ENCODE measurements at places on chromosomes 11 and 22.

DNA sequence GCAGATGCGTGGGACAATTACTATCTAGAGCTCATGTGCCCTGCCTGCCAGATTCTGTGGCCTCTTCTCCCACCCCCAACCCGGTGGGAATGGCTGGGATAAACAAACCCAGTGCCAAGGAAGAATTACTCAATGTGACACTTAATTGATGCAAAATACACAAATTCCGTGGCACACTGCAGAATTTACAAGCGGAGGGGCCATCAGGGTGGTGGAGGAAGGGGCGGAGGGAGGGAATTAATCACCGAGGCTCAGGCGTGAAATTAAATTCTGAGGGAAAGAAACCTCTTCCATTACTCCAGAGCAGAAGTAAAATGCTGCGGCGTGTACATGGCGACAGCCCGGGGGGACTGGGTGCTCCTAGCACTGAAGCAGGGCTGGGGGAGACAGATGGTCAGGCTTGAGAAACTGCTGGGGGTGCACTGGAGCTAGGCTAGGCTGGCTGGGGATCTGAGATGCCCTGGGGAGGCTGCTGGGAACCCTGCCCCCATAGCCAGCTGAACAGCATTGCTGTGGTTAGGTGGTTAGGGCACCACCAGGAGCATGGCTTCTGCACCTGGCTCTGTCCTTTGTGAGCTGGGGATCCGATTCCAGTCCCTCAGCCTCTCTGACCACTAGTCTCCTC is 200.6 kb downstream of the CEP164 start:
- DNase-seq: no peak

DNA sequence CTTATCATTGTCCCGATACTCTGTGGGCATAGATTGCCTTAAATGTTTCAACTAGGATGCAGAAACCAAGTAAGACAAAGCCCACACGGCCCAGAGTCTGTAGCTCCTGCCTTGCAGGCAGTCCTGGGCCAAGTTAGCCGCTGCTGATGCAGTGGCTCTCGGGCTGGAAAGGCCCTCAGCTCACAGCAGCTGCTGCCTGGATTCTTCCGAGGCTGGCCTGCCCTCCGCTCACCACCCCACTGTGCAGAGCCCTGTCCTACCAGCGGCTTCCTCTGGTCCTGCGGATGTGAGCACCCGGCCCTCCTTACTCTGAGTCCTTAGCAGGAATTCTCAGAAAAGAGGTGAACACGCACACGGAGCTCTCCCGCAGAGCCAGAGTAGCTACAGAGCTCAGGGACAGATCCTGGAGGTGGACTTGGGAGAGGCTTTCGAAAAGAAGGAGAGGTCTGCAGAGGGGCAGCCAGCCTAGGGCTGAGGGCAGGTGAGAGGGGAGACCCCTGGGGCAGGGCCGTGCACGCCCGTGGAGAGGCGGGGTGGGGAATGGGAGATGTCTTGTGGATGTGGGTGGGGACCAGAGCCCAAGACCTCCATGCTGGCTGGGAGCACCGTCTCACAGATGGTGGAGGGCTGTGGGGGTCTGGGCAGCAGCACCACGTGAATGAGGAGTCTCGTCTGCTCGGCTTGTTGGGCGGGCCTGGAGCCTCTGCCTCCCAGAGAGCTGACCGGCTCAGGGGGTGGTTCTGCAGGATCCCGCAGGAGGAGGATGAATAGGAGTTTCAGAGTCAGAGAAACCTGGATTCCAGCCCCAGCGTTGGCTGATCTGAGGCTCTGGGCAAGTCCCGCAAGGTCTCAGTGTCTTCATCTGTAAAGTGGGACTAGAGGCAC is 117.4 kb upstream of the B3GAT1 start:
- no peak for DNase-seq

GRCh38 chr22:19871023-19871844 is 16.6 kb upstream of the GNB1L start:
- no peak for DNase-seq

GRCh38 chr11:28108958-28109357 is 770 bp downstream of the METTL15 start:
- DNase-seq: no peak

- no peak for DNase-seq
Measured at GRCh38 chr22:30841273-30841672, 127.3 kb downstream of the MORC2 start.

DNA sequence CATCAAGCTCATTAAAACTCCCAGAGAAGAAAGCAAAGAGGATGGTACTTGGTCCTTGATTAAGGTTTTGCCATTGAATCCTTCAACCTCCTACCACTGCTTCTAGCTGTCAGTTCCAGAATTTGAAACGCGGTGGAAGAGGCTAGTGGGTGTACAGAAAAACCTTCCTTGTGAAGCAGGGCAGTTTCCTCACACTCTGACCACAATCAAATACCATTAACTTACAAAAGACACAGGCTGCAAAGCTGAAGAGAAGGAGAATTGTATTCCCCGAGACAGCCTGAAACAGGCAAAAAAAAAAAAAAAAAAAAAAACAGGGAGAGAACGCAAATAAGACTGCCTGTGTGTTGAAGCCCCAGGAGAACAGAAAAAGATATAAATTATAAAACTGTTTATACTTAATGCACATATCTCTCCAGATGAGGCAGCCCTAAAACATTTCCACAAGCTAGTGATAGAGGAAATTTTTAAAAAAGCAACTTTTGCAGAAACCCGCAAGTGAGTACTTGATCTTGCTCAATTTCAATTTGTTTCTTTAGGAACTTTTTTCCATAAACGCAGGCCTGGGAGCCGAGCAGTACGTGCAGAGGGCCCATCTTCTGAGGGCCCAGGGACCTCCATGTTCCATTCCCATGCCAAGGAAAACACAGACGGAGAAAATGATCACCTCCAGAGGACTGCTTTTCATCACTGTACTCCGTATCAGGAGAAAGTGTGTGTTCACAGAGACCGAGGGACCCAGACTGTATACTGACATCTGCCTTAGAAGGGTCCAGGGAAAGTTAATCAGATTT is 218.7 kb upstream of the BLID start:
- no peak for DNase-seq

- no peak for DNase-seq
Measured at GRCh38 chr11:113420808-113421207, 33.2 kb downstream of the ANKK1 start.

DNA sequence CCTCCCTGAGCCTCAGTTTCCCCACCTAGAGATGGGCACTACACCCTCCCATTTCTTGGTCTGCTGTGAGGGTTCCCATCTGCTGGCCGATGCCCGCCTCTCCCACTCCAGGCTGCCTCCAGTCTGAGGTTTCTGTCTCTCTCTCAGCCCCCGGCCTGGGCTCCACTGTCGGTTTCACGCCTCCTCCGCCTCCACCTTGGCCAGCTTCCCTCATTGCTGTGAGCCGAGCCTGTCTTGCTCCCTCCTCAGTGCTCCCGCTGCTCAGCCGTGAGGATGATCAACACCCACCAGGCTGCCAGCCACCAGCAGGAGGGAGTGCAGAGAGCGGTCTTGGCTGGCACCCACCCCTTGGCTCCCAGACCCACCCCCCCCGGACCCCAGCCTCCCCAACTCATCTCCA is 61.0 kb downstream of the CYTH4 start:
- DNase-seq: no peak

DNA sequence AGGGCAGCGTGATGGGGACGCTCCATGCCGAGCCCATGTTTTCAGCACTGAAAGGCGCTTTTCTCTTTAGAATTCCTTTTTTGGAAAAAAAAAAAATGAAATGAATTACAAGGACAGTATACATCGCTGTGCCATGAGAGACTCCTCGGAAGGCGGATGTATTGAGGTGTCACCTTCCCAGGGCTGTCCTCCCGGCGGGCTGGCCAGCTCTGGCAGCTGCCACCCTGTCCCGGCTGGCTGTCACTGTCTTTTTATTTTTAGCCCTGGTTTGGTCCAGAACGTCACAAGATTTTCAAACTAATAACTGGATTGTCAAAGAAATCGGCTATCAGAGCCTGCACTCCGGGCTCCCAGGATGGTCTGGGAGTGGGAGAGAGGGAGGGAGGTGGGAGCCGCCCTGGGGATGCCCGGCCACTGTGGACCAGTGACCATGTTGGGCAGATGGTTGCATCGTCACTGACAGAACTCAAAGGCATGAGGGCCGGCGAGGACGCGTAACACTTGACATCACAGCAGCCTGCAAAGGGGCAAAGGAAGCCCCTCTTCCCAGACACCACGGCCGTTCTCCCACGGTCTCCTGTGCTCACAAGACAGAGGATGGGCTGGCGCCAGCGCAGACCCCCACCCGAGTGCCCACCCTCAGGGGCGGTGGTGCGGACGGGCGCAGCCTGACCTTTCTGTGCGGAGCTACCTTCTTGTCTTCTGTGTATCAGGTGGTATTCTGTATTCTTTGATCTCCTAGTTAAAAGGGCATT is 392.9 kb downstream of the TBC1D22A start:
- no peak for DNase-seq

GRCh38 chr22:30910358-30910757 is 58.2 kb downstream of the MORC2 start:
- DNase-seq: no peak

DNA sequence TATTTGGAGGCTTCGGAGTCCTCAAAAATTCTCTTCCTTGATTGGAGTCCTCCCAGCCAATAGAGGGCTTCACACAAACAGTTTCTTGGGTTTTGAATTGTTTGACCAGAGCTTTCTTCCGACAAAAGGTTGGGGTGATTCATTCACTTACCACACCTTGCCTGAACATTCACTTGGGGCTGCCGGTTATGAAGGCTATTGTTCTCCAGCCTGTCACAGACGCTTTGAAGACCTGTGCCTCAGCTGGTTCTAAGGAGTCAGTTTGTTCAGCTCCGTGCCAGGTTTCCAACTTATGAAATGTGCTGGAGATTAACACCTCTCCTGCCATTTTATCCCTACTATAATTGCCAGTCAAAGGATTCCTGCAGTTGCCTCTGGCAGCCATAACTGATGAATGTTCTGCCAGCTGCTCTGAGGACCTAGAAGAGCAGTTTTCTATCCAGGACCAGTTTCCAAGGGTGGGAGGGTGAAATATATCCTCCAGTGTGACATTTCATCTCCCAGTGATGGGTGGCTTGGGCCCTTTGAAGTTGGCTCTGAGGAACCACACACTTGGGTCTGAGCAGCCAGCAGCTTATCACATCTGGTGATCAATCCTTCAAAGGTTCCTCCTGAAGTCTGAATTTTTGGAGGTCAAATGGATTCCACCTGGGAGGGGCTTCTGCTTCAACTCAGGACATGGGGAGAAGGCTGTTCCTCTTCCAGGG is 31.4 kb downstream of the LIMK2 start:
- DNase-seq: no peak

GRCh38 chr11:2686360-2687222 is 13.2 kb downstream of the KCNQ1OT1 start:
- DNase-seq: no peak

Measured in C1 segment of cervical spinal cord (tissue), 14 donors.